ENCODE measurements at places on chromosomes 4 and X.

DNA sequence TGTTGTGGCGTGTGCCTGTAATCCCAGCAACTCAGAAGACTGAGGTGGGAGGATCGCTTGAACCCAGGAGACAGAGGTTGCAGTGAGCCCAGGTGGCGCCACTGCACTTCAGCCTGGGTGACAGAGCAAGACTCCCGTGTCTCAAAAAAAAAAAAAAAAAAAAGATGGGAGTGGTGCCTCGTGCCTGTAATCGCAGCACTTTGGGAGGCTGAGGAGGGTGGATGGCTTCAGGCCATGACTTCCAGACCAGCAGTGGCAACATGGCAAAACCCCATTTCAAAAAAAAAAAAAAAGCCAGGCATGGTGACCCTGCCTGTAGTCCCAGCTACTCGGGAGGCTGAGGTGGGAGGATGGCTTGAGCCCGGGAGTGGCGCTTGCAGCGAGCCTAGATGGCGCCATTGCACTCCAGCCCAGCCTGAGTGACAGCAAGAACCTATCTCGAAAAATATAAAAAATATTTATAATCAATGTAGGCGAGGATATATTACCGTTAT, 27.0 kb downstream of the EIF2S3 start:
- DNase-seq, result peak; percentile 17

DNA sequence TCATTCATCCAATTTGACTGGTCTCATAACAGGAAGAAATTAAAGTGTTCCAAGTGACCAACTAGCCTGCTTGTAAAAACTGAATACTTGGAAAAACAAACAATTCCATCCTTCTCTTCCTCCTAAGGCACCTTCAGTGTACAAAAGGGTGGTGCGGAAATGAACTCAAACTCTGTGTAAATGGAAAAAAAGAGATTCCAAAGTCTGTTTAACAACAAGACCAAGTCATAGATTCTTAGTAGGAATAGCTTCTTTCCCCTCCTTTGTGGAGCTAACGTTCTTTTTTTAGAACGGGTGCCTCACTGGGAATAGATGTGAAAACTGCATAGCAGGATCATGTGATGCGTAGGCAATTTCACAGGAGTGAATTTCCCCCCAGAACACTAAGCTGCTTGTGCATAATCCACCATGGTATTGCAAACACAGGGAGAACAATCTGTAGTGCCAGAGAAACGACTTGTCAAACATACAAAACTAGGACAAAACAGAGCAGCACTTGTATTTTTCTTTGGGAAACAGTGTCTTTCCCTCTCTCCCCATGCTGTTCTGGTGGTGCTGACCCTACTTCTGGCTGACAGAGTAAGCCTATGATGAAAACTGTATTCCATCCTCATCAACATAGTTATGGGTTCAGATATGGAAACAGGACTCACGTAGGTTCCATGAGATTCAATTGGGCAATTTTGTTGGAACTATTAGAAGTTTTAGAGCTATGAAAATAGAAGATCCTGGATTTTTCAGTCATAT, 13.2 kb upstream of the SOD3 start:
- DNase-seq, result no peak

DNA sequence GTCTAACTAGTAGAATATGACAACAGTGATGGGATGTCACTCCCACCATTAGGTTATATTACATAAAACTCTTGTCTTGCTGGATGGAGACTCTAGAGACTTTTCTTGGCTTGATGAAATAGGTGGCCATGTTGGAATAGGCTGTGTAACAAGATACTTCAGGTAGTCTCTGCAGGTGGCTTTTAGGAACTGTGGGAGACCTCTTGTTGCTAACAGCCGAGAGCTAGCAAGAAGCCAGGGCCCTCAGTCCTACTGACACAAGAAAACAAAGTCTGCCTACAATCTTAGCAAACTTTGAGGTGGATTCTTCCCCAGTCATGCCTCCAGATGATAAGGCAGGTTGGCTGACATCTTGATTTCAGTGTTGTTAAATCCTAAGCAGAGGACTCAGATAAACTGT, 72.5 kb downstream of the GNL3L start:
- no peak for DNase-seq

GRCh38 chrX:41478381-41478911, 31.3 kb downstream of the NYX start:
- no peak for DNase-seq

- DNase-seq, result no peak
Observed at GRCh38 chr4:13860126-13860525, 232.6 kb upstream of the BOD1L1 start.

DNA sequence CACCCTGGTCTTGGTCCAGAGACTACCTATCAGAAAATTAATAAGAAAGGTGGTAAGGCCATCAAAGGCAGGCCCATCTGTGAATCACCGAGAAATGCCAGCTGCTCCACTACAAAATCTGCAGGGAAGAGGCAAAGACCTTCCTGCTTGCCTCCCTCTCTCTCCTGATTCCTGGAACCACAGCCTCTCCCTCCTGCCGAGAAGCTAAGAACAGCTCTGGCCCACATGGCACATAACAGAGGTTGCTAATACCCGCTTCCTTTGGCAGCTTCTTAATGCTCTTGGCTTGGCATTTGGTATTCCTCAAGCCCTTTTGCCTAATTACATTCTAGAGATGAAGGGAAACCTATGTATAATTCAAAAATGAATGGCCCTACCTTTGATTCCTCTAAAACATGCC, 32.9 kb downstream of the RAI2 start:
- no peak for DNase-seq

DNA sequence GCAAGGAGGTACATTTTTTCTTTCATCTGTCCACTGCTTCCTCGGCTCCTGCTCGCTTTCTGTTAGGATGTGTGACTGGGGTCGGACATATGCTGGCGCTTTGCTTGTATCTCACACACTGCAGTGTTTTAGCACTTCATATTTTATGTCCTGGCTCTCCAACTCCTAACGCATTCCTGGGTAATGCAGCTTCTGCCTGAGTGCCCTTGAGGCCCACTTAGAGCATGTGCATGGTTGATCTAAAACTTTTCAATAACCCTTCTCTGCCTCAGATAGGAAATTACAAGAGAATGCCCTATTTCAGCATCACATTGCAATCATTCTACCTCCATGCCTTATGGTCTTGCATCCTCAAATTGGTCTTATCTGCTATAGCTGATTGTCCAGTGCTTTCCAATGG, 65.3 kb downstream of the NEIL3 start:
- DNase-seq, result no peak

GRCh38 chr4:73676136-73676535, 55.9 kb upstream of the RASSF6 start:
- DNase-seq, result no peak

- DNase-seq, result no peak
Observed at GRCh38 chr4:98176531-98176930, 33.3 kb upstream of the STPG2 start.

DNA sequence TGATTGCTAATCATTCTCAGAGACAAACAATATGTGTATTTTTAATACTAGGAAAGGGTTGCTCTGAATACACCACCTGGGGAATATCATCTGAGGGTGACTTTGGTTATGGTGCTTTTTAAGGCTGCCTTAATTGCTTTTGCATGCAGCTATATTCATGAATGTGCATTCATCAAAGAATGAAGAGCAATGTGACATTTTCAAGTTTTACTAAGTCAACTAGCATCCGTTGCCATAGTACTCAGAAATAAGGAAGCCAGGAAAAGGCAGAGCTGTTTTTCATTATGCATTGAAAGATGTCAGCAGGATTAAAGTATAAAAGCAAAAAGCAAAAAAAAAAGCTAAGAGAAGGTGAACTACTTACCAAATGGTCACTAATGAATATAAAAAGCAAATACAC, 67.4 kb upstream of the PCDH18 start:
- no peak for DNase-seq

- DNase-seq, result no peak
Observed at GRCh38 chrX:129638917-129639316, 15.8 kb downstream of the APLN start.
